ENCODE measurements at places on chromosomes 4 and X.

DNA sequence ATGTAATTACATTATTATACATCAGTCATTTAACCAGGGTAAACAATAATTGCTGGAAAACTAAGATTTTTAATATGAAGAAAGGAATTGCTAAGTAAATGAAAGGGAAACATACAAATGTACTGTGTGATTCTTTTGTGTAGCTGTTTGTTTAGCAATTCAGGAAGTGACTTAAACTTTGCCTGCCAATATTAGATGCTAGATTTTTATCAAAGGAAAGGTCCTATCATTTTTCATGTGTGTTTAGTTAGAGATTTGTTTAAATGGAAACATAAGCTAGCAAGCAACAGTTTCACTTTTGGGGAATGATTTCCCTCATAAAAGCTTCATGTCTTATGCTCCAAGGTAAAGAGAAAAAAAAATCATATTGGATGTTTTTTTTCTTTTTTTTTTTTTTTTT, 95.1 kb upstream of the LIMCH1 start:
- DNase-seq, result no peak

- no peak for DNase-seq
Measured at GRCh38 chrX:36501169-36501702, 506.9 kb upstream of the FAM47C start.

- DNase-seq, result no peak
Measured at GRCh38 chrX:46374371-46374770, 170.8 kb downstream of the ZNF674 start.

GRCh38 chrX:10199212-10199611, 42.4 kb downstream of the CLCN4 start:
- DNase-seq, result peak; percentile 32

All from fibroblast of upper back skin (primary cell).